ENCODE measurements at places on chromosomes 7 and 10.

GRCh38 chr7:44213206-44213876 lies 12.6 kb downstream of the YKT6 start:
- no peak for DNase-seq

- DNase-seq = no peak
These were observed 8.2 kb upstream of the ERVW-1 start for GRCh38 chr7:92485974-92486373.

GRCh38 chr10:87552248-87552929 lies 47.7 kb downstream of the MINPP1 start:
- no peak for DNase-seq

DNA sequence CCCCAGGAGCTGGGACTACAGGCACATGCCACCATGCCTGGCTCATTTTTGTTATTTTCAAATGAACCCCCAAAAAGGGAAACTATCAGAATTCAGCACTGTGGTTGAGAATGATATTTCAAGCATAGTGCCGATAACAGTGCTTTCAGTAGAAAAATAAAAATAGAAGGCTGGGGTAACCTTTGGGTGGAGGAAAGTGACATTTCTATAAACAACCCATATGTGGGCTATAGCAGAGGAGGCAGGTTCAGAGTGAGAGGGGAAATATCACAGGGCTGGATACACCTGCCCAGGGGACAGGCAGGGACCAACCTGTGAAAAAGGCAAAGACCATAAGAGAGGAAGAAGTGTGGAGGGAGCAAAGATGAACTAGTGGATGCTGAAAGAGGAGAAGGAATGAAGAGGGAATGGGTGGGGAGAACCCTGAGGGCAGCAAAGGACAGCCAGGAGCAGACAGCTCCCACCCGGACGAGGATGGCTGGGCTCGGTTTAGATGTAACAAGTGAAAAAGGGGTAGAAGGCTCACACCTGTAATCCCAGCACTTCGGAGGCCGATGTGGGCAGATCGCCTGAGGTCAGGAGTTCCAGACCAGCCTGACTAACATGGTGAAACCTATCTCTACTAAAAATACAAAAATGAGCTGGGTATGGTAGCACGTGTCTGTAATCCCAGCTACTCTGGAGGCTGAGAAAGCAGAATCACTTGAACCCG lies 56.5 kb downstream of the MAP3K8 start:
- no peak for DNase-seq

GRCh38 chr7:142185069-142185468 lies 72.8 kb downstream of the PRSS58 start:
- no peak for DNase-seq

DNA sequence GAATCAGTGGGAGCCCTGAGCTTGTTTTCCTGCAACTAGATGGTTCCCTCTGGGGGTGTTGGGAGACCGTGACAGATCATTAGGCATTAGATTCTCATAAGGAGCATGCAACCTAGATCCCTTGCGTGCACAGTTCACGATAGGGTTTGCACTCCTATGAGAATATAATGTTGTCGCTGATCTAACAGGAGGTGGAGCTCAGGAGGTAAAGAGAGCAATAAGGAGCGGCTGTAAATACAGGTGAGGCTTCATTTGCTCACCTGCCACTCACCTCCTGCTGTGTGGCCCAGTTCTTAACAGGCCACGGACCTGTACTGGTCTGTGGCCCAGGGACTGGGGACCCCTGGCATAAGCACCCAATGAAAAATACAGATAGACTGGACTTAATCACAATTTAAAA lies 10.7 kb downstream of the SLC26A3 start:
- DNase-seq = no peak

- DNase-seq = no peak
These were observed 861.3 kb downstream of the NRG3 start for GRCh38 chr10:82736305-82736704.

Measured in stimulated activated CD8-positive, alpha-beta memory T cell treated with anti-CD3 and anti-CD28 coated beads, Interleukin-15, amount 100 ng/mL, for 4 hours (primary cell).